ENCODE measurements at places on chromosomes 2 and 18. TPM values are rescaled to one million over a fixed set of nuclear protein-coding genes. Genes with fewer than 3 reads are reported as not detected.
A peak's percentile ranks its signal among the peaks of the same experiment; 100 is the strongest.

MGAT4A gene
- total RNA-seq = 10.9 TPM

ALPP gene
- not detected for total RNA-seq

DNA sequence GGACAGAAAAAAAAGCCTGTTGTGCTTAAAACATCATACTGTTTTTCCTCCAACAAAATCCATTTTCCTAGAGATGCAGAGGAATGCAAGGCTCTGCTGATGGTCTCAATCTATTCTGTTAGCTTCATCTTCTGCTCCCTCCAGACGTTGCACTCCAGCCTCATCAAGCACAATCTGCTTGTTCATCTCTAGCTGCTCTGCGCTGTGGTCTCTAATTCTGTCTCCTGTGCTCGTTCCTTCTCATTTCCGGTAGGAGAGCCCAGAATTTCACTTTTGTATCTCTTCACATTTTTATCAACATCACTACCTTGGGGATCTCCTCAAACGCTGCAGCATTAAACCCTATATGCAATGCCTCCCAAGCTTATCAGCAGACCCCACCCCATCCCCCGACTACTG is 708.9 kb downstream of the RNF144A start:
- DNase-seq = no peak

- DNase-seq = no peak
Observed at GRCh38 chr2:104772996-104773395, 80.9 kb upstream of the POU3F3 start.

DNA sequence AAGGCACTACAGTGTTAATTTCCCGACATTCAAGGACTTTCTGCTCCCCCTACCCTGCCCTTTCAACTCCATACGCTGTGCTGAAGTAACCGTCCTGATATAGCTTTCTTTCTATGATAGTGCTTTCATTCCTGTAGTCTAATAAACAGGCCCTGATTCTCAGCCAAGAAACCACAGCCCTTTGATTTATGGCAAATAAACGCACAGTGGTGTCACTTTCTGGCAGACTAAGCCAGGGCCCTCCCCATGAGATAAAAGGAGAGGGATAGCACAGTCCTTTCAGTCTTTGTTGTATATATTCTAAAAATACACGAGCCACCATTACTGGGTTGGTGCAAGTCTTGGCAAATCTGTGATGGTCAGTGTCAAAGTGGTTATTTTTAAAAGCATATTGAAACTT is 291.2 kb downstream of the ALPK2 start:
- peak; percentile 52 for DNase-seq

- no peak for DNase-seq
Observed at GRCh38 chr18:3910512-3910911, 460.5 kb downstream of the TGIF1 start.

DNA sequence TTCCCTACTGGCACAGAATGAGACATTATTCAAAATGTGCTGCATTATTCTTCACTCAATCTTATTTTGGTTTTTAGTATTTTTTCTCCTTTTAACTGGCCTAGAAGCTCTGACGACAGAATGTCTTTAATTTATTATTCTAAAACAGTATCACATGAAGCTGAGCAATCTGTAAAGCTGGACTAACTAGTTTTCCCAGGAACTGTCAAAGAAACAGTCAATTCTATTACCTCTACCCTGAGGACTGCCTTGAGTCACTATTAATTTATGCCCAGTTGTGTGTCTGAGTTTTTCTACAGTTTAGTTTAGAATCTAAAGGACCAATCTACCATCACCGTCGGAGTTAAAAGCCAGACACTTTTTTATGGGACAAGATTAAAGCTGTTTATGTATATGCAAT is 31.6 kb downstream of the MBD2 start:
- DNase-seq = no peak

- DNase-seq = no peak
Observed at GRCh38 chr2:235674812-235675211, 181.0 kb downstream of the AGAP1 start.

GRCh38 chr2:196176142-196176738 is 4.9 kb upstream of the STK17B start:
- DNase-seq = no peak

HOXD13 gene
- total RNA-seq = not detected

UPP2 gene
- total RNA-seq = not detected

DNA sequence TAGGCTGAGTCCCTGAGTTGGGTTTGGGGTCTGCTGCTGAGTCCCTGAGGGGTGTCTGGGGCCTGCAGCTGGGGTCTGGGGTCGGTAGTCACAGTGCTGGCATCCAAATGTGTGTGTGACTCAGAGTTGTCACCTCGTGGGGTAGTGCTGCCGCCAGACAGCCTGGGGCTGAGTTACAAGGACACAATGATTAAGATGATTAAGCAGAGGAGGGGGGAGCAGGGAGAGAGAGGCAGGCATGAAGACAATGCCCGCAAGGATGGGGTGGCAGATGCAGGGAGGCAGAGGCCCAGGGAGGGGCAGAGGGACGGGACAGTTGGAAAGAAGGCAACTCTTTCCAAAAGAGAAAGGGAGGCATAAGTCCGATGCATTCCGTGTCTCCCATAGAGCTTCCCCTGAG is 120.2 kb downstream of the CELF4 start:
- no peak for DNase-seq

GRCh38 chr18:55763298-55763697 is 175.3 kb upstream of the TCF4 start:
- DNase-seq = peak; percentile 14

DNA sequence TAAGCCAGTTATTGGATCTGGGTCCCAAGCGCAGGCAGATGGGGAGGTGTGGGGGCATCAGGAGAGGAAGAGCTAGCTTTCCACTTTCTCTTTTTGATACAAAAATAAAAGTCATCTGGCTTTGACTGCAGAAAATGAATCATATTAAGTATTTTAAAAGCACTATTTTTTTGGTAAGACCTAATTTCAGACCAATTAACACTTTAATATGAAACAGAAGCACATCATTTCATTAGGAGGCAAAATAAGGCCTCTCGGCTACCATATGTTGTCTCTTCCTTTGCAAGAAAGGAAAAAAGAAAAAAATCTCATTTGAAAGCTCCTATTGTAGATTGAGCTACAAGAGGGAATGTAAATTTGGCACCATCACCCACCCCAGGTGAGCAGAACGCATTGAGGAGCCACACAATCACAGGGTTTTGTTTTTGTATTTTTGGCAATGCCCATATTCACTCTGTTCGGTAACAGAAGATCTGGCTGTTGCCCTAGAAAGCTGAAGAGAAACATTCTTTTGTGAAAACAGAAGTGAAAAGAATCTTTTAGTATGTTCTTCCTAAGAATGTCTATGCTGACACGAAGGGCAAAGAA is 390.7 kb upstream of the ETAA1 start:
- no peak for DNase-seq

MEP1B gene
- total RNA-seq = not detected

GRCh38 chr2:13996527-13996926 is 636.0 kb upstream of the LRATD1 start:
- DNase-seq = no peak

GRCh38 chr18:57754577-57755338 is 48.4 kb downstream of the ATP8B1 start:
- DNase-seq = no peak

DNA sequence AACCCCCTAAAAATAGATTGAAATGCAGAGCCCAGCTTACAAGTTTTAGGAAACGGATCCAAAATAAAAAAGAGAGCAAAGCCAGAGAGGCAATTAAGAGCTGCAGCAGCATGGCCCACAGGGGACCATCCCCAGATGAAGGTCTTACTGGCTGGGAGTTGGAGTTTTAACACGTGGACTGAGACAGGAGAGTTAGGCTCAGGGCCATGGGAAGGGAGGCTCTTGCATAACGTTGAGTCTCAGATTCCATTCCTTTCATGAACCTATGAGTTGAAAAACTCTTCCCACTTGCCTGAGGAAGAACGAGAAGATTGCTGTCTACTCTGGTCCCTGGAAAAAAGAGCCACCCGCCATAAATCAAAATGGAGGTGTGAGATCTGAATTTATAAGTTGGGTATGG is 101.8 kb upstream of the NDUFV2 start:
- no peak for DNase-seq

GRCh38 chr2:235570256-235570655 is 76.4 kb downstream of the AGAP1 start:
- DNase-seq = no peak

DNA sequence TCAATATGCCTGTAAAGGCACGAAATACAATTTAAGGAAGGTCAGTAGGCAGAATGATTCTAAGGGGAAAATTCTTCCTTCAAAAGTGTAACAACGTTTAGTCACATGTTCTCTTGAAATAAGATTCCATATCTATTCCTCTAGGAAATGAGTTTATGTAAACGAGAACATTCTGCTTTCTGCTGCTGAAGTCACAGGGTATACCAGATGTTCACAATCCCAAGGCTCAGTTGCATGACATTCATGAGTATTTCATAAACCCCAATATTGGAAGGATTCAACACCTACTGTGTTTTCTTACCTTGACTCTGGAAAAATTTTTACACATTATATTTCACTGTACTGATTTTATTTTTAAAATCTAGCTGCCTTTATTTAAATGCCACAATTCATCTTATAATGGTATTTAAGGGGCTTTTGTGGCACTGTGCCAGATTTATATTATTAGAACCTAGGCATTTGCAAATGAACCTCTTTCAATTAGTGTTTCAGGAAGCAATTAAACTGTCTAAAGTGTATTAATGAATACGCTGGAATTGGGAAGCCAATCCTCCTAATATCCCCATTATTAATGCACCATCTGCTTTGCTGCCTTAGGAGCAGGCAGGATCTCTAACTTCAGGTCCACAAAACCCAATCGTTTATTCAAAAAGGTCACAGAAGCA is 542.6 kb upstream of the KLHL29 start:
- DNase-seq = no peak

DNA sequence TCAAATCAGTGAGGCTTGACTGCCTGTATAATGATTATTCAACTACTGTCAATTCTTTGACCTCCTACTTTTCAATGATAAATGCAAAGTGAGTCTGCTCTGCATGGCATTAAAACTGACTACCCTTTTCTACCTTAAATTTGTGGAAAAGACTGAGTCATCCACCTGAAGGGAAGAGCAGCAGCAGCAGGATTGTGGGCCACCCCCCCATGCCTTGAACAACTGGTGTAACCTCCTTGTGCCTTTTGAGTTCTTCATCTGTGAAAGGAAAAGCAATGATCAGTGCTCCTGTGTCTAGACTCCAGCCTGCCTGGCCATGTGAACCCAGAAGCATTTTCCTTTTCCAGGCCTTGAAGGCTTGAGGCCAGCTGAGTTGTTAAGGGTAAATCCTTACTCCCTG is 102.9 kb downstream of the OSR1 start:
- DNase-seq = no peak

MYO1B gene
- 97.4 TPM for total RNA-seq

GRCh38 chr2:68390586-68390985 is 25.5 kb downstream of the PLEK start:
- DNase-seq = no peak

DNA sequence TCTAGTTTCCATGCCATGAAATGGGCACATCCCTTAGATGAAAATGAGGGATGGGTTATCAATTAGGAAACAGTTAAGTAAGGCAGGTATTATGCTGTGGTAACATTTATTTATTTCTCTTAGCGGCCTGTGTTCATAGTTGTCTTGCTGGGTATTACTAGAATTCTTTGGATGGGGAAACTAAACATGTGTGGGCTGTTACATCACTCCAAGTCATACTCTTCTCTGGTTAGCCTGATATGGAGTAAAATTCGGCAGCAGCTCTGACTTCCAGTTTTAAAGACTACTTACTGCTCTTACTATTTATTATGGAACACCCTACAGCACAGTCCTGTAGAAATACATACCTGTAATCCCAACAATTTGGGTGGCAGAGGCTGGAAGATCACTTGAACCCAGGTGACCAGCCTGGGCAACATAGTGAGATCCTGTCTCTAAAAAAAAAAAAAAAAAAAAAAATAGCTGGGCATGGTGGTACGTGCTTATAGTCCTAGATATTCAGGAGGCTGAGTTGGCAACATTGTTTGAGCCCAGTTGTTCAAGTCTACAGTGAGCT is 33.1 kb upstream of the RASGRP3 start:
- no peak for DNase-seq

DSG3 gene
- total RNA-seq = not detected

DNA sequence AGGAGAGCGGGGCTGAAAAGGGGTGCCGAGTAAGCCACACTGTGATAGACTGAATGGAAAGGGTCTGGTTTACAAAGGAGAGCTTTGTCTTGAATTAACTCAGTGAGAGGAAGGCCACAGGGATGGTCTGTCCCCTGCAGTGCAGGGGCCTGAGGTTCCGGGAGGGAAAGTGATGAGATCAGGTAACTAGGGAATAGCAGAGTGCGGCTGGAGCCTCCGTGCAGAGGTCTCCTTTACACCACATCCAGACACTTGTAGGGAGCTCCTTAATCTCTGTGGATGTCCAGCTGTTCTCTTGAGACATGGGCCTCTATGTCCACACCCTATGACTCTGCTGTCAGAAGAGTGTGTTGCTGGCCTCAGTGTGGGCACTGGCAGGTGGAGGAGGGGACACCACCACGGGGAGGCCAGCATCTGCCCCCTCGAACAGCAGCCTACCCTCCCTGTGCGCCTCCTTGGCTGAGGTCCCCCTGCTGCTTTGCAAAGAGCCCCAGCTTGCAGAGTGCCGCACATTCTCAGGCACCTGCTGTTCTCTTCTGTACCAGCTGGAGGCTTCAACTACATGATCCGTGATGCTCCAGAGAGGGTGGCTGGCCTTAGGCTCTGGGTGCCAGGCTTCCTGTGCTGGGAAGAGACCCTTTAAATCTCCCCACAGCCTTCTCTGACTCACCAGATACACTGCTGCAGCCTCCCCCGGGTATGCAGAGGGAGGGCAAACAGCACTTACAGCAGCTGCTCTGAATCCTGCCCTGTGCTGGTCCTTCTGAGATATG is 25.9 kb downstream of the ENOSF1 start:
- DNase-seq = no peak

DNA sequence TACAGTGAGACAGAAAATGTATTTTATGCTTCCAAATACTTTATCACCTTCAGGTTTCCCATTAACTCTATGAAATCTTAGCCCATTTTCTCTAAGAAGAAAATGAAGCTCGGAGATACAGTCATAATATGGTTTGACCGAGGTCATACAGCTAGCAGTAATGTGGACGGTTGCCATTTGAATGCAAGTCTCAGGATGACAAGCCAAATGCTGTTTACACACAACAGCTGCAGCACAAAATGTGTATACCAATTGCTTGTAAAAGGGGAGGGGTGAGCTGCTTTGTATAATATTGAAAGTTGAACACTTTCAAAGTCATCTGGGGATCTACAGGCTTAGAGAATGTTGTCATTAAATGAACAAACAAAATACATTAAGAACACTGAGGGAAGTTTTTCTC is 93.8 kb upstream of the FSIP2 start:
- no peak for DNase-seq

DNA sequence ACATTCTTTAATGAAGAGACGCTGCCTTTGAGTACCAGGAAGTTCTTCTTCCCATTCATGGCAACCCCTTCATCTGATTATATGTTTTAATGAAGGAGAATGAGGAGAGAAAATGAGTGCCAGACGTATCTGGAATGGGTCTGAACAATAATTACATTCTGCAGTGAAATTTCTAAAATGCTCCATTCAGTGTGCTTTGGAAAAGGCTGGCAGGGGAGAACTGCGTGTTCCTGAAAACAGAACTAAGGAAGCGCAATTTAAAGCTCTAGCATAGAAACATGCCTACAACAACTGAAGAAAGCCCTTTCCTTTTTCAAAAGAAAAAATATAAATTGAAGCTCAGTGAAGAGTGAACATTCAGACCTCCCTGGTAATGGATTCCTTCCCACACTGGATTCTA is 58.8 kb downstream of the BOD1L2 start:
- no peak for DNase-seq

- DNase-seq = no peak
Observed at GRCh38 chr18:63152096-63152495, 167.5 kb downstream of the BCL2 start.

C2orf68 gene
- total RNA-seq = 14.8 TPM

TPO gene
- total RNA-seq = not detected

SDC1 gene
- total RNA-seq = 0.40 TPM

- DNase-seq = no peak
Observed at GRCh38 chr2:238810321-238810720, 37.6 kb upstream of the TWIST2 start.

Measured in lung microvascular endothelial cell (primary cell).